Osteoblast (primary cell): ENCODE measurements at places on chromosomes 2 and 18. TPM values are rescaled to one million over a fixed set of nuclear protein-coding genes. Genes with fewer than 3 reads are reported as not detected.

- H3K27me3 ChIP-seq: no peaks in the 10 kb centered on the region
- no peak overlapping the region for H3K4me3 ChIP-seq
- H3K27ac ChIP-seq: no peak overlapping the region
- DNase-seq: no peak
- H3K36me3 ChIP-seq: no peaks in the 10 kb centered on the region
Observed at GRCh38 chr18:8358033-8358765, 251.0 kb upstream of the RAB12 start.

GRCh38 chr2:23718931-23719700, 207.8 kb downstream of the ATAD2B start:
- DNase-seq: no peak
- no peaks in the 10 kb centered on the region for H3K27me3 ChIP-seq
- H3K4me1 ChIP-seq: no peaks in the 10 kb centered on the region
- no peak overlapping the region for H3K4me3 ChIP-seq
- no peak overlapping the region for H3K27ac ChIP-seq

- no peak for DNase-seq
- H3K36me3 ChIP-seq: no peaks in the 10 kb centered on the region
- no peaks in the 10 kb centered on the region for H3K27me3 ChIP-seq
- H3K27ac ChIP-seq: no peak overlapping the region
- H3K4me3 ChIP-seq: no peak overlapping the region
Observed at GRCh38 chr18:39701839-39702238, 2136.2 kb upstream of the CELF4 start.

Gene POTEI
- not detected in 2 replicates for total RNA-seq
